Stimulated activated CD4-positive, alpha-beta T cell treated with anti-CD3 and anti-CD28 coated beads, Interleukin-15, amount 100 ng/mL, for 1 hour (primary cell): ENCODE measurements at places on chromosomes 6 and 20.

DNA sequence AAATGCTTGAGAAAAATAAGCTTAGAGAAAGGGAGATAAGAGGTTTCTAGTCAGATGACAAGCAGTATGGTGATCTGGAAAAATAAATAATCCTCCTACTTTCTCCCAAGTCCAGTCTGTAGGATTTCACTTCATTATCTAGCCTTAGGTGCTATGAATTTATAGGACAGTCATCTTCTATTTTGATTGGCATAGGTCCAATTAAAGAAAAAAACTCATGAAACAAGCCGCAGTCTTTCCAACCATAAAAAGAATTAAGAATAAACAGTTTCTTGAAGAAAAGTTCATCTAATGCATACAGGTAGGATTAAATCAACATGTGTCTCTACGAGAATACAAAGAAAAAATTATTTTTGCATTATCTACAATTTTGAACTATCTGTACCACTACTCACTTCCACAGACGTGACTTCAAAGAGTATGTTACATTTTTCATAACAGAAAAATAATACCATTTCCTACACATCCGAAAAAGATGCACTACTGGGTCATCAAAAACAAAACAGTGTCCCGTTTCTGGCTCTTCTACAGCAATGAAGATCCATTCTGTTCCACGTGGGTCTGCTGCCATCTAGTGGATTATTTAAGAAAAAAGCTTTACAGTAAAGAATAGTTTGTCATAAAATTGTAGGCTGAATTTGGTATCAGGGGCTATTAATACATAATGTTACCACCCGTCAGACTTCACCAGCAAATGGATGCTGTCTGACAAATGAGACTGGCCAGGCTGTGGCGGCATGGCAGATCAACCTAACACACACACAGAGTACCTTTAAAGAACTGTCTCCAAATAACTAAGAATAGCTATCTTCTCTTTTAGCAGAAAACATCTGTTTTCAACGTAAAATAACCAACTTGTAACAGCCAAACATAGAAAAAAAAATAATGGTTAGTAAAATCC is 28.9 kb downstream of the STX7 start:
- DNase-seq, result no peak

DNA sequence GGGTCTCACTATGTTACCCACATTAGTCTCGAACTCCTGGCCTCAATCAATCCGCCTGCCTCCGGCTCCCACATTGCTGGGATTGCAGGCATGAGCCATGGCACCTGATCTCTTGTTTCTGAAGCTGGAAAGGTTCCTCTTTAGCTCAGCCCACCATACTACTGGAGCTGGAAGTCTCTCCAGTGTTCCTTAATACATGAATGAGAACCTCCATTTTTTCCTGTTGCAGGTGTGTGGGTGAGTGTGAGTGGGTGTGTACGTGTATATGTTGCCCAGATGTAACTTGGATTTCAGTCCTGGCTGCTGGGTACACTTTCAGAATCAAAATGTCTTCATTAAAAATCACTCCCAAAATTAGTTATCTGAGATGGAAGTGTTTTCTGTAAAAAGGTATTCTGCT is 11.1 kb downstream of the PNPLA1 start:
- DNase-seq, result no peak

DNA sequence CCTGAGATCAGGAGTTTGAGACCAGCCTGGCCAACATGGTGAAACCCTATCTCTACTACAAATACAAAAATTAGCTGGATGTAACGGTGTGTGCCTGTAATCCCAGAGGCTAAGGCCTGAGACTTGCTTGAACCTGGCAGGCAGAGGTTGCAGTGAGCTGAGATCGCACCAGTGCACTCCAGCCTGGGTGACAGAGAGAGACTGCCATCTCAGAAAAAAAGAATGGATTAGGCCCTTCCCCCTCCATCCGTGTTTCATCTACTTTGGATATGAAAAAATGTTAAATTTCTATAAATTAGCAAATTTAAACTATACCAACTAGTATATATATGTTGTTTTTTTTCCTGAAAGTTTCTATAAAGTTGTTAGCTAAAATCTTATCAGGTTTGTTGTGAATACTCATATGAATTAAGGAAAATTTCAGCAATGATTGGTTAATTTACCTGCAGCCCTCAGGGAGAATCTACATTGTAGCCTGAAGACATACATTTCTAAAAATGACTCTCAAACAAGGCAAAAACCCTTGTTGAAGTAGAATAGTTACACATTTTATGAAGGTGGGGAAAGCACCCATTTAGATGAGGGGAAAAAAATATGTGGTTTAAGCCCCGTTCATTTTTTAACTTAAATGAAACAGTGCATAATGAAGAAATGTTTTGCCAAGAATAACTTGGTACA is 120.9 kb downstream of the TIAM2 start:
- DNase-seq, result no peak

DNA sequence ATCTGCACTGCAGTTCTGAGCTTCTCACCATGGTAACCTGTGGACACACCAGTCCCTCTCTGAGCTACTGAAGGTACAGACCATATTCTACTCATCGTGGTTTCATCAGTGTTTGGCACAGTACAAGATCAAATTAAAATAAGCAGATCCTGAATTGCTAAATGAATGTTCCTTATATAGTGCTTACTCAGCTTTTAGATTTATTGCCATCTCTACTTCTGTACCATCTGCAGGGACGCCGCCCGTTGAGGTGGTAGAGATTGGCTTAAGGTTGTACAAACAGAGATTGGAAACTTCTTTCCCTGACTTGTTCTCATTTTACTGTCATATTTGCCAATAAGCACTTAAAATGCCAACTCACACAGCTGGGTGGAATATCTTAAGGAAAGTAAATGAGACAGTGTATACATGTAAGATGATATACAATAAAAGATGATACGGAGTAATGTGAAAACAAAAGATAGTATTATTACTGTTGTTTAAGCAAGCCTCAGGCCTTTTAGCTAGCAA is 223.4 kb upstream of the FOXQ1 start:
- no peak for DNase-seq

DNA sequence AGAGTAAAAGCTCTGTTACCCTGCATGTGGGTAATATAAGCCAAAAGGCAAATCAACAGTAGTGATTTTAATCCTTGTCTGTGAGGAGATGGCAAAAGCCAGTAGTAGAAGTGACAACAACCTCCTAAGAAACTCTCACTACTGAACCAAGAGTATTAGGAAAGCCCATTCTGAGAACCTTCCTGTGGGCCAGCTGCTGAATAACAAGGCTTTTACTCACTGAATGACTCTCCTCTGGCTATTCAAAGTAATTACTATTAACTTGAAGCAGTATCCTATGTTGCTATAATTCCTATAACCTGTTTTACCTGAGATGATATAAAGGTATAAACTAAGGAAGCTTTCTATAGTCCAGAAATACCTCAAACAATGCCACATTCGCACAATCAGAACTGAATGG is 55.1 kb downstream of the CHD6 start:
- no peak for DNase-seq

DNA sequence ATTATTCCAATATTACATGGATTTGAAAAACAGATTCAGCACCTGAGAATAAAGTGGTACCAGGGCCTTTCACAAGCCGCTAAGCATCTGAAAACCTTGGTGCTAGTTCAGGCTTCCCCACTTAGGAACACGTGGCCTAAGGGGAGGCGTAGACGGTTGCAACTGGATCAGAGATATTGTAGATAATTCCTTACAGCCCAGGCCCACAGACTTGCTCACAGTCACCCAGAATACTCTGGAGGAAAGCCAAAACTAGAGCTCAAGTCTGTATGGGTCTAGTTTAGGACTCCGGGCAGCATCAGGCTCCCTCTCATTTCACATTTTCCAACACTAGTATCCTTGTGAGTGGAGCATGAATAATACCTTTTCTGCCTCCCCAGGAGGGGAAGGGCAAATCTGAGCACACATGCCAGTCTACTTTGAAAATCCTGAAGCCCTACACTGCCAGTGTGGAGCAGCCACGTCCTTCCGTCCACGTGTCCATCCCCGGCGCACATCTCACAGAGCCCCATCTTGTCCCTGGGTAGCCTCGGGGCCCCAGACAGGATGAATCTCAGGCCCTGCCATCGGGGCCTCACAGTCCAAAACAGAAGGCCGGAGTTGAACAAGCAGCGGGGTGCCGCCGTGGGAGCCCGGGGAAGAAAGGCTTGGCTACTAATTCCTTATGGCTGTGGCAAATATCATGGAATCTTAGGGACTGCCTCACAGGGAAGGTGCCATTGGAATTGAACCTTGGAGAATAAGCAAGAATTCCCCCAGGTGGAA is 299.3 kb downstream of the NRN1 start:
- no peak for DNase-seq

DNA sequence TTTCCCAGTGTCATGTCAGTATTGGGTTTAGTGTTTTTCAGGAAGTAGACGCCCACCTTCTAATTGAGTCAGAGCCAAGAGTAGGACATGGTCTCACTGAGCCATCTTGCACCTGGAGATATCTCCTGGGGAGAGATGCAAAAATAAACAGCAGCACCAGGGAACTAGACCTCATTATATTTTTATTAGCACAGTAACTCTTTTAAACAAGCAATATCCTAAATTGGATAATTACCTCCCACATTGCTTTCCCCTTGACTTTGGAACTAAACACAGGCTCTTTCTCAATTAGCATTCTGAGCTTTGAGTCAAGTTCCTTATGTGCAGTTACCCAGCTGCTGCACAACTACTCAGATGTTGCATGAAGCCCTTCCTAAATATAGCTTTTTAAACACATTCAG is 175.4 kb downstream of the IBTK start:
- DNase-seq, result no peak

GRCh38 chr6:12279322-12280091 is 10.7 kb upstream of the EDN1 start:
- DNase-seq, result no peak

DNA sequence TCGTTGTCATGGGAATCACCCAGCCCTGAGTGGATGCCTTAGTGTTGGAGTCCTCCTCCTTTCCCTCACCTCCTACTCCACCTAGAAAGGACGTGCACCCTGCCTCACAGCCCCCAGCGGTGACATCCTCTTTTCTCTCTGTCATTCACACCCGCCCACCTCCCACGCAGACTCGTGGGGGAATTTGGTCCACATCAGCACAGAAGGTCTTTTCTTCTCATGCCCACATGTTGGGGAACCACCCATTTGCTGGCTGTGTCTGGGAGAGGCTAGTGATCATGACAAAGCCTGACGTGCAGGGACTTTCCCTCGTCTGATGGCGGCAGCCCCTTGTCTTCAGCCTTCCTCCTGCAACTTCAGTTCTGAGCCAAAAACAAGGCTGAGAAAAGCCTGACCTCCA is 96.0 kb upstream of the CNKSR3 start:
- peak; percentile 71 for DNase-seq

GRCh38 chr6:76453270-76453669 is 380.8 kb upstream of the IMPG1 start:
- no peak for DNase-seq

GRCh38 chr20:38181207-38181801 is 16.2 kb upstream of the TGM2 start:
- no peak for DNase-seq

GRCh38 chr6:34020807-34021553 is 124.9 kb downstream of the GRM4 start:
- no peak for DNase-seq

- no peak for DNase-seq
Measured at GRCh38 chr6:105711216-105711615, 308.3 kb upstream of the PREP start.

- no peak for DNase-seq
Measured at GRCh38 chr6:128572294-128572693, 51.9 kb upstream of the PTPRK start.

- DNase-seq, result no peak
Measured at GRCh38 chr6:166922937-166923336, 33.4 kb downstream of the RNASET2 start.

GRCh38 chr20:10854976-10855375 is 181.2 kb upstream of the JAG1 start:
- DNase-seq, result no peak

GRCh38 chr6:100103194-100103593 is 109.2 kb upstream of the MCHR2 start:
- no peak for DNase-seq

DNA sequence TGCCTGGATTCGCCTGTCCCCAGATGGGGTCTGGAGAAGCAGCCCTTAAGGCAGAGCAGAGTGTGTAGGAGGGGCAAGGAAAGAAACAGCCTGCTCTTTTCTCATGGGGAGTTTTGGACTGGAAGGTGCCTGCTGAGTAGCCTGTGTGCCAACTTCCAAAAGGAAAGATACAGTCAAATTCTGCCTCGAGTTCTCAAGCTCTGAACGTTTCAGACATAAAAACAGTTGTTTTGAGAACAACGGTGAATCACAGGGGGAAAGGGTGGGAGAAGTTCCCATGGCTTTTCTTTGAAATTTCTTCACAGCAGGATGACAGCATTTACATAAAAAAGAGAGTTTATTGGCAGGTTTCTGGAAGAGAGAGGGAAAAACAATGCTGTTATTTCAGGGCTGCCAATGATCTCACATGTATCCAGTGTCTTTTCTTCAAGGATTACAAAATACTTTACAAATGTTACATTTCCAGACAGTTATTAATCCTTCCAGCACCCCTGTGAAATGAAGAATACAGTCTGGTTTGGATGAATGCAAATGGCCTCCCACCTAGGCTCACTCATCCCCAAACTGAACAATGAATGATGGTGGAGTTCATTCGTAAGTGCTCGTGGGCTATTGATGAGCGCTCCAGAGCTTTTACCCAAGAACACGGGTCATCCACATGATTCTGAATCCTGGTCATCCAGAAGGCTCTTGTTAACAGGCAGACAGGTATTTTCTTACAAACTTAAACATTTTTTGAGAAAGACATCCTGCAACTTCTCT is 33.8 kb upstream of the ECI2 start:
- no peak for DNase-seq

- no peak for DNase-seq
Measured at GRCh38 chr20:51097351-51098120, 74.6 kb upstream of the KCNG1 start.

DNA sequence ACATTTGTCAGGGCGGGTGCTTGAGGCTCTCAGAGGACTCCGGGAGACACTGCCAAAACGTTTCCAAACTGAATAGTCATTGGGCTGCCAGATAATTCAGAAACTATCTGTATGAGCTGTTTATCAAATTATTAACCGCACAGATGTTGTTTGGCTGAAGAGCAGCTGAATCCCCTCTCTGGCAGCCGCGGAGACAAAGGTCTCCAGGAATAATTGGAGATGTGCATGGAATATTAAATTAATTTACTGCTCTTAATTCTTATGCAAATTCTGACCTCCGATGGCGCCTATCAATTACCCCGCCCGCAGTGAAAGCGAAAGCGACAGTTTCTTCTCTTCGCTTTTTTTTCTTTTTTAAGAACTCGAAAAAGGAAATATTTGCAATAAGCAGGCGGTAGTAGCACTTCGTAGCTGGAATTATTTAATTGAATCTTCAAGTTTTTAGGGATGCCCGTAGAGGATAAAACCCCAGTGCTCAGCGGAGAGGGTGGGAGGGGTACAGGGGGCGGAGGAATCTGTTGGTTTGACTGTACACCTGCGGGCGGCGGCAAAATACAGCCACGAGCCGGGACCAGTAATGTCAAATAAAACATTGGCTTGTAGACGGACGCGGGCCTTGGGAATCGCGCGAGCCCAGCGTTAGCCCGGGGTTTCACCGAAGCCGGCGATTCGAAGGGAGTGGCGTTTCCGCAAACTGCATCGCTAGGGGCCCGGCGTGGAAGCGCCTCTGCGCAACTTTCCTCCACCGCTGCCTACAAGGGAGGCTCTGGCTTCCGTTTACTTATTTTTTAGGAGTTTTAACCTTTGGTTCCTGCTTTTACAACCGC is 6.2 kb downstream of the LINC00237 start:
- DNase-seq, result peak; percentile 16
